Memory B cell (primary cell): ENCODE measurements at places on chromosomes 12 and 14.
A peak's percentile ranks its signal among the peaks of the same experiment; 100 is the strongest.

DNA sequence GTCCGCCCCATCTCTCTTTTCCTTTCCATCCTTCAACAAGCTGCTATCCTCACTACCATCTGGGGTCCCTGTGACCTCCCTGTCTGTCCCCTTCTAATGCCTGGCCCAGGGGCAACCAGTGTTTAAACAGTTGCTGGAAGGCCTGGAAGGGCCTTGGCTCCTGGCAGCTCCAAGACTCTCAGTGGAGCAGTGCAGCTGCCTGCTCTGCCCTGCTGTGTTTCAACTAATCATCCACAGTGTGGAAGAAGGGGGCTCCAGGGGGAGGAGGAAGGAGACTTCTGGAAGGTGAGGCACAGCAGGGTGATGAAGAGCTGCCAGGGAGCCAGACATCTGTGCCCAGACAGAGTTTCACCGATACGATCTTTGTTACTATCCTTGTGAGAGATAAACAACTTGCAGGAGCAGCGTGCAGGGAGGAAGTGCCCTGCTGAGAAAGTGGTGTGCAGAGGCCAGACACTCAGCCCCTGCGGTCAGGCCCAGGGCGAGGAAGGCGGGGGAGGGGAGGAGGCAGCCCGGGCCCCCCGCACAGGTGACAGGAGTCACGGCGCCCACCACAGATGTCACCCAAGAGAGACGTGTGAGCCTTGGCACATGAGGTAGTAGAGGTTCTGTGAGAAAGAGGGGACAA lies 1061.8 kb downstream of the BCL11B start:
- H3K4me1 ChIP-seq, result no peaks in the 10 kb centered on the region
- no peak overlapping the region for H3K27ac ChIP-seq
- H3K36me3 ChIP-seq, result no peaks in the 10 kb centered on the region
- H3K4me3 ChIP-seq, result no peak overlapping the region
- no peaks in the 10 kb centered on the region for H3K27me3 ChIP-seq

- no peak overlapping the region for H3K4me3 ChIP-seq
- H3K36me3 ChIP-seq, result no peaks in the 10 kb centered on the region
- H3K27me3 ChIP-seq, result no peaks in the 10 kb centered on the region
- DNase-seq, result no peak
- H3K4me1 ChIP-seq, result no peaks in the 10 kb centered on the region
Measured at GRCh38 chr12:41661141-41661765, 473.1 kb downstream of the PDZRN4 start.

GRCh38 chr14:93002851-93003298 lies 79.9 kb downstream of the CHGA start:
- peak overlapping the region; percentile 17 for H3K27ac ChIP-seq
- H3K27me3 ChIP-seq, result no peaks in the 10 kb centered on the region
- no peak overlapping the region for H3K4me3 ChIP-seq
- peaks cover 10% of the 10 kb centered on the region for H3K36me3 ChIP-seq
- DNase-seq, result no peak

GRCh38 chr14:94761997-94762377 lies 7.9 kb downstream of the GSC start:
- no peak for DNase-seq

GRCh38 chr12:120102189-120103043 lies 14.1 kb downstream of the RAB35 start:
- H3K4me3 ChIP-seq, result no peak overlapping the region
- H3K4me1 ChIP-seq, result peaks cover 11% of the 10 kb centered on the region
- no peak for DNase-seq
- no peaks in the 10 kb centered on the region for H3K27me3 ChIP-seq
- H3K27ac ChIP-seq, result no peak overlapping the region

DNA sequence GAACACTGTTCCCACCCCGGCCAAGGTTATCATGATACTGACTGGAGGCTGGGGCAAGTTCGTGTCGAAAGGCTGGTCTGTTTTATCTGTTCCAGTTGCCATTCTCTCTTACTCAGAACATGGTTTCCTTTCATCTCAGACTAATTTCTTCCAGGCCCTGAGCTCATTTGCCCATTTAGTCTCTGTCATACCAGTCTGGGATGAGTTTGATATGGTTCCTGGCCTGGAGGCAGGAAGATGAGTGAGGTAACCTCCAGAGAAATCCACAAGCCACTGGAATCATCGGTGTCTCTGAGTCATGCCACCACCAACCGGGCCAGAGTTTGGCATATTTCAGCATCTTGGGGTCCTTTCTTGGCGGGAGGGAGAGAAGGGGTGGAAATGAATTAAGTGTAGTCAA lies 114.7 kb downstream of the NTF3 start:
- H3K36me3 ChIP-seq, result peaks cover 1% of the 10 kb centered on the region
- no peak for DNase-seq
- no peaks in the 10 kb centered on the region for H3K4me1 ChIP-seq
- H3K27me3 ChIP-seq, result peaks cover 13% of the 10 kb centered on the region
- H3K4me3 ChIP-seq, result no peak overlapping the region

DNA sequence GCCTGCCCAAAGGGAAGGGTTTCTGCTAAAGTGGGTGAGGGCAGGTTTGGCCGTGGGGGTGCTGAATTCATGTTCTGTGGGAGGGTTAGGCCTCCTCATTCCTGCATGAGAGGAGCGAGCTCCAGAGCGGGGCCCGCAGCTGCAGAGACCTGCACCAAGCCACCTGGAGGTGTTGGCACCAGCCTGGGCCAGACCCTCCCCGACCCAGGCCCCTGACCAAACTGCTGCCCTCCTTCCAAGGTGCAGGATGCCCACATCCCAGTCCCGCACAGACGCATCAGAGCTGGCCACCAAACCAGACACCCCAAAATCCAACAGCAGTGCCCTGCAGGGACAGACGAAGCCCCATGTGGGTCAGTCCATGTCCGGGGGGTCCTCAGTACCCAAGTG lies 10.6 kb downstream of the ADSS1 start:
- peaks cover 7% of the 10 kb centered on the region for H3K27me3 ChIP-seq
- no peak overlapping the region for H3K4me3 ChIP-seq
- H3K27ac ChIP-seq, result no peak overlapping the region
- no peak for DNase-seq
- no peaks in the 10 kb centered on the region for H3K36me3 ChIP-seq
- H3K4me1 ChIP-seq, result peaks cover 2% of the 10 kb centered on the region

GRCh38 chr12:30822385-30823155 lies 67.8 kb upstream of the CAPRIN2 start:
- peak overlapping the region; percentile 54 for H3K27ac ChIP-seq
- no peaks in the 10 kb centered on the region for H3K36me3 ChIP-seq
- peak; percentile 30 for DNase-seq
- H3K4me3 ChIP-seq, result peak overlapping the region; percentile 97
- peaks cover 17% of the 10 kb centered on the region for H3K27me3 ChIP-seq

- H3K27ac ChIP-seq, result no peak overlapping the region
- no peaks in the 10 kb centered on the region for H3K27me3 ChIP-seq
- no peak overlapping the region for H3K4me3 ChIP-seq
- H3K36me3 ChIP-seq, result no peaks in the 10 kb centered on the region
Measured at GRCh38 chr14:36618641-36619040, 36.2 kb upstream of the NKX2-8 start.

DNA sequence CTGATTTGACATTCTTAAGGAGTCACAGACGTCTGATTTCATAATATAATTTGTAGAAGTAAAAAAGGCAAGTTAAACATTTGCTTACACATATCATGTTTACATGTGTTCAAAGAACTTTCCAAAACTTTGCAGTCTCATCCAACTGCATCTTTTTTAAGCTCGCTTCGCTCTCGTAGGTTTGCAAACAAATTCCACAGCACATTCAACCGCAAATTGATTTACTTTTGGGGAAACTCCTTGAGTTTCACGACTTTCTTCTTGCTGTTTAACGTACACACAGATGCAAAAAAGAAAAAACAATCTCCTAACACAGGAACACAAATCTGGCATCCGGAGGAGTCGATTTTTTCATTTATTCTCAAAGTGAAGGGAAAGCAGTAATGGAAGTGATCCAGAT lies 1149.5 kb downstream of the VRK1 start:
- H3K27ac ChIP-seq, result no peak overlapping the region
- H3K4me3 ChIP-seq, result no peak overlapping the region
- H3K27me3 ChIP-seq, result no peaks in the 10 kb centered on the region

DNA sequence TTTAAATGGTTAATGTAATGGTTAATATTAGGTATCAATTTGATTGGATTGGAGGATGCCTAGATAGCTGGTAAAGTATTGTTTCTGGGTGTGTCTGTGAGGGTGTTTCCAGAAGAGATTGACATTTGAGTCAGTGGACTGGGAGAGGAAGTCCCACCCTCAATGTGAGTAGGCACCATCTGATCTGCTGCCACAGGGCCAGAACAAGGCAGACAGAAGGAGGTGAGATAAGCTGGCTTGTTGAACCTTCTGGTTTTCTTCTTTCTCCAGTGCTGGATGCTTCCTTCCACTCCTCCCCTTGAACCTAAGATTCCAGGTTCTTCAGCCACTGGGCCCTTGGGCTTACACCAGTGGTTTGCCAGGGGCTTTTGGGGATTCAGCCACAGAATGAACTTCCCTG lies 756.5 kb upstream of the LRFN5 start:
- H3K27me3 ChIP-seq, result no peaks in the 10 kb centered on the region
- no peaks in the 10 kb centered on the region for H3K36me3 ChIP-seq
- H3K4me3 ChIP-seq, result no peak overlapping the region

- peaks cover 10% of the 10 kb centered on the region for H3K27me3 ChIP-seq
- H3K4me3 ChIP-seq, result no peak overlapping the region
- H3K4me1 ChIP-seq, result no peaks in the 10 kb centered on the region
- H3K36me3 ChIP-seq, result no peaks in the 10 kb centered on the region
- DNase-seq, result no peak
- H3K27ac ChIP-seq, result no peak overlapping the region
Measured at GRCh38 chr14:50928002-50928635, 16.2 kb downstream of the PYGL start.

DNA sequence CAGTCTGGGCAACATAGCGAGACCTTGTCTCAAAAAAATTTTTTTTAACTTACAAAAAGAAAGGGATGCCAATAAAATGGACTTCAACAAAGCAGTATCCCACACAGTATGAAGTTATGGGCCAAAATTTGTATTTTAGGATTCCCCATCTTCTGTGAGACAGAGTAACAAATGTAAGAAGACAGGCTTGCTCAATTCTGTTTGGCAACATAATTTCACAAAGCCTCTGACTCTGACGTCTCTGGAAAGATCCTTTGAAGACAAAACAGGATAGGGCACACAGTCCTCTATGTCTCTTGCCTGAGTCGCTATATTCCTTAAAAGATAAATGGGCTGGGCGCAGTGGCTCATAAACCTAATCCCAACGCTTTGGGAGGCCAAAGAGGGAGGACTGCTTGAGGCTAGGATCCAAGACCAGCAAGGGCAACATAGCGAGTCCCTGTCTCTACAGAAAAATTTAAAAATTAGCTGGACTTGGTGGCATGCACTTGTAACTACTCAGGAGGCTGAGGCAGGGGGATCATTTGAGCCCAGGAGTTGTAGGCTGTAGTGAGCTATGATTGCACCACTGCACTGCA lies 1.1 kb upstream of the HOMEZ start:
- H3K36me3 ChIP-seq, result no peaks in the 10 kb centered on the region
- peak overlapping the region; percentile 89 for H3K27ac ChIP-seq
- no peak for DNase-seq
- H3K4me3 ChIP-seq, result peak overlapping the region; percentile 97

- H3K4me3 ChIP-seq, result peak overlapping the region; percentile 95
- DNase-seq, result no peak
- peak overlapping the region; percentile 96 for H3K27ac ChIP-seq
Measured at GRCh38 chr12:25054783-25055144, 105.9 kb upstream of the BCAT1 start.

DNA sequence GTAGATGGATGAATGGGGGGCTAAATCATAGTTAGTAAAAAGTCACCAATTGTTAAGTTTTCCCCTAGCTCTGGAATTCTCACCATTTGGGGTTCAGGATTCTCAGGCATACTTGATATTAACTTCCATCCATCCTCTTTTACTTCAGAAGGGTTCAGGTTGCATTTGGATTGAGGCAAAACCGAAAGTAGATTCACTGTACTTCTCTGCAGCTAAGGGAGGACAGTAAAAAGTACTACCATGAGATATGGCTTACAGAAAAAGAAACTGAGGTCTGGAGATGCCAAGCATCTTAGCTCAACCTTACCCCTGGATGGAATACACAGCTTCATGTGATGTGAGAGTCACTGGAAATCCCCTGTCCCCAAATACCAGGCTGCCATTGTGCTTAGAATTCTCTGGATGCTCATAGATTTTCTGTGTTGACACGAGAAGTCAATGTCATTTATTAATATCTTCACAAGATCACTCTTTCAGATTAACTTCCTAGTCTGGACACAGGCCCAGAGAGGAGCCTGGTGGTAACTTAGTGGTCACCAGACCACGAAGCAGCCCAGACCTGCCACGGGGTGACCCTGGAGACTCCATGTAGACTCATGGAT lies 87.1 kb downstream of the SSPN start:
- no peak overlapping the region for H3K4me3 ChIP-seq
- peaks cover 21% of the 10 kb centered on the region for H3K4me1 ChIP-seq
- peak overlapping the region; percentile 42 for H3K27ac ChIP-seq
- peaks cover 7% of the 10 kb centered on the region for H3K36me3 ChIP-seq
- DNase-seq, result no peak
- H3K27me3 ChIP-seq, result no peaks in the 10 kb centered on the region

DNA sequence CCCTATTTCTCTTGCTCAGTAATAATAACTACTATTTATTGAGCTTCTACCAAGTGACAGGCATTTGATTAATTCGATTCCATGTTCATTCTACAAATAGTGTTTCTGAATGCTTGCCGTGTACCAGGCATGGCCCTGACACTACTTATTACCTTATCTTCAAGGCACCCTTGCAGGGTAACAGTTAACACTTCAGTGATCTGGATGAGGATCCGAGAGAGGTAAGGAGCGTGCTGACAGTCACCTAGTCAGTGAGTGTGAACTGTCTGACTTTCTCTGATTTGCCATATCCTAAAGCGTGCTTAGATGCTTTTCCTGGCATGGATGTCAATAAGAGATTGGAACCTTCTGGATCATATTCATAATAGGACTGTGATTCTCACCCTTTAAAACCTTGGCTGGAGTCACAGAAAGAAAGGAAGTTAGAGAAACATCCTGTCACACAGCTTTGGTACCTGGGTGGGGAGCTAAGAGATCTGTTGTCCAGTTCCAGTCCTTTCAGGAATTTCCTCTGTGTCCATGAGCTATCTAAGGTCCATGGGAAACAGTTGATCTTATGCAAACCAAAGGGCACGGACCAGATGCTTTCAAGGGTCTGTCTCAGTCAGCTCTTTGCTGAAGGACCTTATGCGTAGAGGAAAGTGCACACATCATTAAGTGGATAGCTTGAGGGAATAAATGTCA lies 54.8 kb downstream of the PPFIBP1 start:
- H3K27me3 ChIP-seq, result peaks cover 3% of the 10 kb centered on the region
- H3K27ac ChIP-seq, result no peak overlapping the region
- H3K36me3 ChIP-seq, result no peaks in the 10 kb centered on the region
- peaks cover 8% of the 10 kb centered on the region for H3K4me1 ChIP-seq

GRCh38 chr14:92493024-92493423 lies 20.6 kb upstream of the RIN3 start:
- peaks cover 4% of the 10 kb centered on the region for H3K27me3 ChIP-seq
- no peak overlapping the region for H3K4me3 ChIP-seq

GRCh38 chr14:31934767-31935266 lies 142.3 kb upstream of the ARHGAP5 start:
- H3K36me3 ChIP-seq, result no peaks in the 10 kb centered on the region
- no peak for DNase-seq
- no peak overlapping the region for H3K27ac ChIP-seq
- no peaks in the 10 kb centered on the region for H3K27me3 ChIP-seq
- H3K4me1 ChIP-seq, result peaks cover 12% of the 10 kb centered on the region
